ENCODE measurements at places on chromosomes 6 and 20.

- DNase-seq: no peak
Observed at GRCh38 chr6:108921547-108922361, 73.5 kb downstream of the ARMC2 start.

- DNase-seq: no peak
Observed at GRCh38 chr6:129992881-129993280, 25.5 kb upstream of the L3MBTL3 start.

DNA sequence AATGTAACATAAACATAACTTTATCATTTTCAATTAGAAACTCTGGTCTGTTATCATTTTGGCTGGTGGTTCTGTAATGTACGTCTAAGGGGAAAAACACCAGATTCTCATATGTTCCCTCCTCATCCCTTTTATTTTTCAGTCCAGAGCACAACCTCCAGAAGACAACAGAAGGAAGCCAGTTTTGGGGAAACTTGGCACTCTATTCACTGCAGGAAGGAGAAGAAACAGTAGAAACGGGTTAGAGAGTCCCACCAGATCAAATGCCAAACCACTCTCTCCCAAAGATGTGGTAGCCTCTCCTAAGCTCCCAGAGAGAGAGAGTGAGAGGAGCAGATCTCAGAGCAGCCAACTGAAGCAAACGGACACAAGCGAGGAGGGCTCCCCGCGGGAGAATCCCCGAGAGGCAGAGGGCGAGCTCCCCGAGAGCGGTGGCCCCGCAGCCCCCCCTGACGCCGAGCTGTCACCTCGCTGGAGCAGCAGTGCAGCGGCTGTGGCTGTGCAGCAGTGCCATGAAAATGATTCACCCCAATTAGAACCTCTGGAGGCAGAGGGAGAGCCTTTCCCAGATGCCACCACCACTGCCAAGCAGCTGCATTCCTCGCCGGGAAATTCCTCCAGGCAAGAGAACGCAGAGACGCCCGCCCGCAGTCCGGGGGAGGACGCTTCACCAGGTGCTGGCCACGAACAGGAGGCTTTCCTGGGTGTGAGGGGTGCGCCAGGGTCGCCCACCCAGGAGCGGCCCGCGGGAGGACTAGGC is 117.8 kb downstream of the RTN4IP1 start:
- DNase-seq: peak; percentile 27

DNA sequence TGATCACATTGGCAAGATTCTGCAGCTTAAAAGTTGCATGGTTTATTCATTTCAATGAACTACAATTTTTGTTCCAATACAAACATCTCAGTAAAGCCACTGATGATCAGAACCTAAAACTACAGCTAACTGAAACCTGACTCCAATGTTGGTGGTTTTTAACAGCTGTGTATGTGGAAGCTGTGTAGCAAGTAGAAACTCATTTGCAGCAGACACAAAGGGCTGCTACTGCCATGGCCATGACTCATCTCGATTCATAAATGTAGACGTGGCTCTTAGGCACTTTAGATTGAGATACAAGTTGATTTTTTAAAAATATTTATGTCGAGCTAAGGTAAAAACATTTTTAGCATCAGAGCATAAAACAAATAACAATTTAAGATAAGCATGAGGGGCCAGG is 19.5 kb upstream of the MAP3K4 start:
- DNase-seq: no peak

- DNase-seq: no peak
Observed at GRCh38 chr6:151100326-151100725, 139.4 kb upstream of the AKAP12 start.
